Globus pallidus (tissue), 1 donor: ENCODE measurements at places on chromosomes 7 and 10.

- DNase-seq, result no peak
Observed at GRCh38 chr10:122127943-122128342, 139.0 kb downstream of the TACC2 start.

GRCh38 chr10:86756511-86757112, at the start of gene BMPR1A:
Gene BMPR1A (plus strand): TSS chr10:86756619. CDS start chr10:86876019, 119,400 bp downstream.
- no peak for DNase-seq

- no peak for DNase-seq
Observed at GRCh38 chr7:157543791-157544190, 207.0 kb downstream of the DNAJB6 start.

DNA sequence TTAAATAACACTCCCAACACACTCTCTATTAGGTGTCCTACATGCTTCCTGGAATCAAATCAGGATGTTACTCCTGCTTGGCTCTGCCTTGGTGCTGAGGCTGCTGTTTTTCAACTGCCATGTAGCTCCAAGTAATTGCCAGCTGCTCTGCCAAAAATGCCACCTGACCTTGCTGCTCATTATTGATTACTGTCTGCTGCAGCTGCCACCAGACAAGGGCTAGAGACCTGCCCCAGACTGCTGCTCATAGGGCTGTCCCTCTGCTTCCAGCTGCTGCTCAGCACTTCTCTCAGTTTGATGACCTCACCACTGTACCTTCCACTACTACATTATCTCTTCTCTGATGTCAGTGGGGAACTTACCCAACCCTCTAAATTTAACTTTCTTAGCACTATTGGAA, 102.5 kb downstream of the PCLO start:
- DNase-seq, result no peak

GRCh38 chr10:16648366-16648765, 126.7 kb upstream of the C1QL3 start:
- no peak for DNase-seq

DNA sequence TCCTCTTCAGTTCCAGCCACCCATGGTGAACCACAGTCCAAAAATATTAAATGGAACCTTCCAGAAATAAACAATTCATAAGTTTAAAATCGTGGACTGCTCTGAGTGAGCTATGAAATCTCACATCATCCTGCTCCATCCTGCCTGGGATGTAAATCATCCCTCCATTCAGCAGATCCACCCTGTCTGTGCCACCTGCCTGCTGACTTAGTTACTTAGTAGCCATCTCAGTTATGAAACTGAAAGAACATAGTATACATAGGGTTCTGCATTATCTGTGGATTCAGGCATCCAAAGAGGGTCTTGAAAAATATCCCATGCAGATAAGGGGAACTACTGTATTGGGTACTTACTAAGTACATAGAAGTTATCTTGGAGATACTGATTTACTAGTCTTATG, 89.0 kb downstream of the ST8SIA6 start:
- no peak for DNase-seq

- no peak for DNase-seq
Observed at GRCh38 chr7:41162612-41163011, 540.3 kb downstream of the INHBA start.

GRCh38 chr7:156639426-156640256, 933 bp upstream of the RNF32 start:
- peak; percentile 26 for DNase-seq

DNA sequence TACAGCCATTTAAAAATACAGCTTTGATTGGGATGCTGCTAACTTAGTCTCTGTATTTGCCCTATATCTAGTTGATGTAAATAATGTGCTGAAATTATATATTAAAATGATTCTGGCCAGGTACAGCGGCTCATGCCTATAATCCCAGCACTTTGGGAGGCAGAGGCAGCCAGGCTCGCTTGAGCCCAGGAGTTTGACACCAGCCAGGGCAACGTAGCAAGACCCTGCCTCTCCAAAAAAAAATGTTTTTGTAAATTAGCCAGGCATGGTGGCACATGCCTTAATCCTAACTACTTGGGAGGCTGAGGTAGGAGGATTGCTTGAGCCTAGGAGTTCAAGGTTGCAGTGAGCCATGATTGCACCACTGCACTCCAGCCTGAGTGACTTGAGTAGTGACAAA, 143.8 kb upstream of the CELF2 start:
- no peak for DNase-seq

- no peak for DNase-seq
Observed at GRCh38 chr10:71058308-71058707, 154.1 kb upstream of the UNC5B start.
